ENCODE measurements at places on chromosomes 2 and 18. TPM values are rescaled to one million over a fixed set of nuclear protein-coding genes. Genes with fewer than 3 reads are reported as not detected.

Gene ASB18
- not detected for polyA plus RNA-seq

Gene DNAJC10
- 25.2 TPM for polyA plus RNA-seq

Gene BCL2L11
- 9.1 TPM for polyA plus RNA-seq

Gene STAT4
- 0.80 TPM for polyA plus RNA-seq

Gene SLC9A2
- 0.27 TPM for polyA plus RNA-seq

Gene RNF125
- 3.4 TPM for polyA plus RNA-seq

Gene SPHKAP
- 0.11 TPM for polyA plus RNA-seq

Gene KCNE4
- 37.0 TPM for polyA plus RNA-seq

Gene IL1RL1
- polyA plus RNA-seq: 7.3 TPM

Gene CCL20
- polyA plus RNA-seq: 1.5 TPM

Gene MERTK
- polyA plus RNA-seq: 16.1 TPM

Gene EXOC6B
- polyA plus RNA-seq: 14.5 TPM

Gene WNT6
- 3.0 TPM for polyA plus RNA-seq

Gene RESP18
- polyA plus RNA-seq: not detected

Gene C2orf15
- polyA plus RNA-seq: 0.60 TPM

Gene CDK15
- 1.6 TPM for polyA plus RNA-seq

Gene L3MBTL4
- 0.98 TPM for polyA plus RNA-seq

Gene LIMS4
- polyA plus RNA-seq: 2.8 TPM

Gene PFN4
- 0.58 TPM for polyA plus RNA-seq

Data from urinary bladder (tissue), 4 donors.